Esophagus squamous epithelium (tissue), 5 donors: ENCODE measurements at places on chromosomes 12 and 14. TPM values are rescaled to one million over a fixed set of nuclear protein-coding genes. Genes with fewer than 3 reads are reported as not detected.

MSRB3 gene
- total RNA-seq, result 54.6 TPM

COX8C gene
- total RNA-seq, result not detected

GAS2L3 gene
- total RNA-seq, result 5.5 TPM

TMEM30B gene
- 26.5 TPM for total RNA-seq

DLGAP5 gene
- 4.6 TPM for total RNA-seq

ADGRD1 gene
- total RNA-seq, result 2.3 TPM

GRCh38 chr12:95788637-95789036, 1.9 kb downstream of the NTN4 start:
- no peak for DNase-seq

GRCh38 chr12:42482748-42483520, 106.6 kb downstream of the PRICKLE1 start:
- DNase-seq, result no peak

DNA sequence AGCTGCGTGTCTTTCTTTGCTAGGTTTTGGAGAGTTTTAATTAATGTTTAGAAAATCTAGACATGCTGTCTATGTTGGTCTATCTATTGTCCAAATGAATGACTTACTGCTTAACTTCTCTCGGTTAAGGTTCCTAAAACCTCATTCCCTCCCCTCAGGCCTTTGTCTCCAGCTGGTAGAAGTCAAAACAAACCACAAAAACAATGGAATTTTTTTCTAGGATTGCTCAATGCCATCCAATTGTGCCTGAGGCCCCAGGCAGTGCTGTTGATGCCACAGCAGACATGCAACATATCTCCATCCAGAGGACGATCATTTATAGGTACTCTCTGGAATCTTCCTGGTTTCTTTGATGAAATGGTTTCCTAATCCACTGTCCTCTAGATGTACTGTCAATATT, 448.2 kb upstream of the TBX3 start:
- DNase-seq, result no peak

GRCh38 chr12:57772429-57773322, at the start of gene EEF1AKMT3:
Gene EEF1AKMT3, plus strand, starts transcription at chr12:57772614. Its CDS starts 111 bp downstream, at chr12:57772725.
- DNase-seq, result no peak

DNA sequence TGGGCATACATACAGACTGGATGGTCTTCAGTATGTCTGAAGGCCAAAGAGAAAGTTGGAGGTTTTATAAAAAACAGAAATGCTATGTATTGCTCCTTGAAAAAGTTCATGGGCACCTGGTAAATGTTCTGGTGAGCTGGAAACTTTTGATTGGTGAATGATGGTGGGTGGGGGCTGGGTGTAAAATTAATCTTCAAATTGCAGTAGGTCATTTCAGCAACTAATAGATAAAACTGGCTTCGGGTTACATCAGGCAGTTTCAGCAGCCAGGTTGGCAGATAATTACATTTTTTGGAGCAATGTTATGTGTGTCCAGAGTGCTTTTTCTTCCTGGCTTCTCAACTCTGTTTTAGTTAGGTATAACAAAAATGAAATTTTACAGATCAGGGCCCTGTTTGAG, 35.3 kb downstream of the SDR9C7 start:
- no peak for DNase-seq

DNA sequence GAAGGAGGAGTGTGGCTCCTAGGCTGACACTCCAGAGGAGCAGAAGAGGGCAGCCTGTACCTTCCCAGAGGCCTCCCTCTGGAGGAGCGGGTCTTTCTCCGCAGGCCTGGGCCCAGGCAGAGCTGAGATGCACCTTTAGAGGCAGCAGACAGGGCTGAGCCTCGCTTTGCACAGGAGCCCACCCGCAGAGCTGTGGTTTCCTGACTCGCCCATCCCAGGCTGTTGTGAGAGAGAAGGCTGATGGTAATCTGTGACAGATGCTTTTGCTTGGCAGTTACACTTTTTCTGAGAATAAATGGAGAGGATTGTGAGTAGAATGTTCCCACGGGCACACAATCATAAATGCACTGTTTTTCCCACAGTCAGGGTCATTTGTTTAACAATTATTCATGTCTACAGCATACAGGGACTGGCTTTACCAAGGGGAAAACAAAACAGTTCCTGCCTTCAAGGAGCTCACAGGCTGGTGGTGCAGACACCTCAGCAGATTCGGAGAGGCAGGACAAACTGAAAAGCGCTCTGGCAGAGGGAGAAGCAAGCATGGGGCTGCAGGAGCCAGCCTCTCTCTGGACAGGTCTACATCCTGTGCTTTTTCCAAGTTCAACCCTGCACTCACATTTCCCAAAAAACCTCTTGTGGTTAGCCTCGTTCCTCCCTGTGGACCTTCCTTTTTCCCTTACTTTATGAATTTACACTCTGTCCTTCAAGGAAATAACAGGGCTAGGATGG, 13.9 kb downstream of the EVL start:
- no peak for DNase-seq

DNA sequence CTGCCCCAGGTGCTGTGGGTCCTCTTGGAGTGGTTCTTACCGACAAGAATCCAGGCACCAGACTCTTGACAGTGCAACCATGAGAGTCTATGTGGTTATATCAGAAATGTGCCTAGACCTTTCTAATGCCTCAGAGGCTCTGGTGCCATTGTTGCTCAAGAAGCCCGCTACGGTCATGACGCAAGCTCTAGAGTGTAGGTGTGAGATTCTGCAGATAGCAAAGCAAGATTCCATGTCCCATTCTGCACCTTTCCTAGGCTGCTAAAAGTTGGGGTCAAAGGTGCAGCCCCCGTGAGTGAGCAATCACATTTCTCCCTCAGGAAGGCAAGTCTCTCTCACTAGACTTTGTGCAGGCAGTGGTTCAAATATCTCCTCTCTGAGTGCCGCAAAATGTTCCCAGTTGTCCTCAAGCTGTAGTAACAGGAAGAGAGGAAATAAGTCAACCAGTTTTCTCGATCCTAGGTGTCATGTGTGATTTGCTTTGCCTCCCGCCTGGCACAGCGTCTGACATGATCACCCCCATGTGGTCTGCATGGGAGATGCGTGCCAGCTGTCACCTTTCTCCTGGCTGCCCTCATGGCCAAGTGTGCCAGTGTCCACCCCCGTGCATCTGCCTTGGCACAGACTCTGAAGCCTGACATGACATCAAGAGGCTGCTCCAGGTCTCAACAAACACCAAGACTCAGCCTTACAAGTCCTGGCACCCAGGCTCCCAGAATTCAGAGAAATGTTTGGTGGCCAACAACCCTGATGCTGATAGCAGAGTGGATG, 122.5 kb upstream of the COCH start:
- no peak for DNase-seq

GRCh38 chr12:63882844-63883243, 38.3 kb downstream of the SRGAP1 start:
- no peak for DNase-seq

DNA sequence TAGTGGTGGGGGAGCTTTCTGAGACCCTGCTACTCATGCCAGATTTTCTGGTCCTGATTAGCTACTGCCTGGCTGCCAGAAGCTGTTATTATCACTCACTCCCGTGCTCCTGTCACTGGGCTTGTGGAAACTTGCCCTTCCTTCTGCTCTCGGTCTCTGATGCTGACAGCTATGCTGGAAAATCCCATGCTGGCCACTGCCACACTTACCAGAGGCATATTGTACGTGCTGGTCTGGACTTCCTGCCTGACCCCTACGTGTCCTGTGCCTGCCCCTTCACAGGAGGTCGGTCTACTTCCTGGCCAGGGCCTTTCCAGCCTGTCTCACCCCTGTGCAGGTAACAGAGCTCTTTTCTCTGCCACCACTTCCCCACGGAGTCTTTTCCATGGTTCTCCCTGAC, 149.4 kb upstream of the PLEKHG7 start:
- DNase-seq, result no peak

- DNase-seq, result no peak
Measured at GRCh38 chr12:65086236-65086635, 34.9 kb downstream of the WIF1 start.

DNA sequence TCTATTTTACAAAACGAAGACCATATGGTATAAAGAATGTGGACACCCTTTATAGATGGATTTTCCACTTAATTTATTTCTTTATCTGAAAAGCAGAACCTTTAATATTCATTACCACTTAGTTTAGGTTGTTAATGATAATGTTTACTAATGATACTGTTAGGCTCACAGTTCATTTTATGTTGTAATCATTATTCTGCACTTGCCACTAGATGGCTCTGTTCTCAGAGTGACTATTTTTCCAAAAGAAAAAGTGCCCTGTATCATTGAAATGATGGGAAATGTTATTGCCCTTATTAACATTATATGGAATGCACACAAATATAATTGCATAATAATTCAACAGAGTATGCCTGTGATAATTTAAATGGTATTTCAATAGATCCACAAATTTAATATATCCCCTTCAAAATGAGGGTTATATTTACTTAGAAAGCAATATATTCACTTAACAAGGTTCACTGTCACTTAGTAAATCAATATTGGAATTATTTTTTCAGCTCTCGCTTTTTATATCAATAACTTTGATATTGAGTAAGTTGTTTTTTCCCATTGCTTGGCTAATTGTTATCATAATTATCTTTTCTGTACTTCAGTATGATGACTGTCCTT, 95.7 kb downstream of the PDE3A start:
- DNase-seq, result no peak

DNA sequence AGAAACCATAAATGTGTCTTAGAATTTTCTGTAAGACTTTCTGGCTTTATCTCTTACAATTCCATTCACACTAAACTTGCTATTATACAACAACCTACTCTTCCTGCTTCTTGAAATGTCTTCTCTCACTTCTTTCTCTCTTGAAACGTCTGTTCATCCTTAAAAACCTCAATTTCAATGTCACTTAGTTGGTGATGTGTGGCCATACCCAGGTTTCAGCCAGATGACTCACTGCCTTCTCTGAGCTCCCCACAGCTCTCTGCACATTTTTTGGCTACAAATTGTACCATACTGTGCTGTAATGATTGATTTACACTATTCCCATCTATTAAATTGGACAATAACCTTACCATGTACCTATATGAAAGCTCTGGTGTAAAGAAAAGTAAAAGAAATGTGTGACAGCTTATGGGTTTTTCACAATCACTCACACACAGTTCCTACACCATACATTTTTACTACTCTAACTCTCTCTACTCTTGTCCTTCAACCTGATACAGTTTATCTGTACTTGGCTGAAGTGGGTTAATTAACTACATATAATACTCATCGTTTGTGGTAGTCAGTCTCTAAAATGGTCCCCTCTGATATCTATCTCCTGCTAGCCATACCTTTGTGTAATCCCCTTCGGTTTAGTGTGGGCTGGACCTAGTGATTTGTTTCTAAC, 222.1 kb downstream of the NELL2 start:
- no peak for DNase-seq

- DNase-seq, result no peak
Measured at GRCh38 chr12:3837049-3837448, 36.1 kb downstream of the PARP11 start.

DNA sequence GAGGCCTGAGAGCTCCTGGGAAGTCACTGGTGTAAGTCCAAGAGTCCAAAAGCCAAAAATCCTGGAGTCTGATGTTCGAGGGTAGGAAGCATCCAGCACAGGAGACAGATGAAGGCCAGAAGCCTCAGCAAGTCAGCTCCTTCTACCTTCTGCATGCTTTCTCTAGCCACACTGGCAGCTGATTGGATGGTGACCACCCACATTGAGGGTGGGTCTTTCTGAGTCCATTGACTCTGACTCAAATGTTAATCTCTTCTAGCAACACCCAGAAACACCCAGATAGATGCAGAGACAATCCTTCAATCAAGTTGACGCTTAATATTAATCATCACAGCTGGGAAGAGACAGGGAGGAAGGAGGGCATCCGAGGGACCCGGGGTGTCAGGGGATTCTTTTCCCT, 305.8 kb downstream of the AACS start:
- no peak for DNase-seq

- DNase-seq, result no peak
Measured at GRCh38 chr14:104865081-104865630, at the start of gene CEP170B. Gene CEP170B, plus strand, starts transcription at chr14:104865268. Its CDS starts 3,183 bp downstream, at chr14:104868451.

DNA sequence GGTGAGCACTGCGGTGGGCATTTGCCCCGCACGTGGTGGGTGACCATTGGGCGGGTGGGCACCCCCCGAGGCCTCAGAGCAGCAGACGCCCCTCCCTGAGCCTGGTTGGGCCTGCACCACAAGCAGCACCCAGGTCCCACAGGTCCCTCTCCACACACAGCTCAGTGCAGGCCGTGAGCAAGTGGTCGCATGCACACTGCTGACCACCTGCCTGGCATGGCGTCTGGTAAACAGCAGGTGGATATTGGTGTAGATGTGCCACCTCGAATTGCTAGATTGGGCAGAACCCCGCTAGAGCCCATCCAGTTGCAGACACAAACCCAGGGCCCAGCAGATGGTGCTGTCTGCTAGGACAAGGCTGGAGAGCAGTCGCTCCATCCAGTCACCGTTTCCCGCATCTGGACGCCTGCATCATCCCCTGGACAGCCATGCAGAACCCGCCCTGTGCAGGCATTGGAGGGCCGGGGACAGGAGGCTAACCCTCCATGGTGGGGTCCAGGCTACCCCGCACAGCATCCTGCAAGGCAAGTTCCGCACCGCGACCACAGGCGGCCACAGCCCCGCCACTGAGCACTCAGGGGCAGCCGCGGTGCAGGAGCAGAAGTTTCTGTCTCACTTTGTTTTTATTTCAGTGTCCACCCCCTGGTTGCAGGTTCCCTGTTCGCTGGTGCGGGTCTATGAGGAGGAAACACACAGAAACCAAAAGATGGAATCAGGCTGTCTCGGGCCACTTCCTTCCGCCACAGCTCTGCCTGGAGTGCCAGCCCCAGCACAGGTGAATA, 45.6 kb upstream of the RIMBP2 start:
- DNase-seq, result no peak

GRCh38 chr12:27179400-27180214, 64.5 kb upstream of the STK38L start:
- DNase-seq, result no peak

DNA sequence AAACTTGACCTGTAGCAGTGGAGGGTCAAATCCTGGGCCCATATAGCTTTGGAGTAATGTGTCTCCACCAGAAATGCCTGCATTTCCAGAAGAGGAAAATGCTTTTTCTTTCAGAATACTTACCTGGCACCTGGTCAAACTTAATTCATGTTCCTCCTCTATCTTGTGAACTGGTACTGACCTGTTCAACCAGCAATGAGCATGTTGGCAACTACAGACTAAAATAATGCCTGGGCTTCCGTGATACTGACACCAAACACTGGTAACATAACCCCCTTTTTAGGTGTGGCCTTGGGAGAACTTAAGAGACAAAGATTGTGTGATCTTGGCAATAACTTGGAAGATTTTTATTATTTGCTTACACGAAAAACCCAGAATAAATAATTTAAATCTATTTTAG, 23.8 kb upstream of the MGST1 start:
- no peak for DNase-seq
